ENCODE measurements at places on chromosomes 4 and X.

DNA sequence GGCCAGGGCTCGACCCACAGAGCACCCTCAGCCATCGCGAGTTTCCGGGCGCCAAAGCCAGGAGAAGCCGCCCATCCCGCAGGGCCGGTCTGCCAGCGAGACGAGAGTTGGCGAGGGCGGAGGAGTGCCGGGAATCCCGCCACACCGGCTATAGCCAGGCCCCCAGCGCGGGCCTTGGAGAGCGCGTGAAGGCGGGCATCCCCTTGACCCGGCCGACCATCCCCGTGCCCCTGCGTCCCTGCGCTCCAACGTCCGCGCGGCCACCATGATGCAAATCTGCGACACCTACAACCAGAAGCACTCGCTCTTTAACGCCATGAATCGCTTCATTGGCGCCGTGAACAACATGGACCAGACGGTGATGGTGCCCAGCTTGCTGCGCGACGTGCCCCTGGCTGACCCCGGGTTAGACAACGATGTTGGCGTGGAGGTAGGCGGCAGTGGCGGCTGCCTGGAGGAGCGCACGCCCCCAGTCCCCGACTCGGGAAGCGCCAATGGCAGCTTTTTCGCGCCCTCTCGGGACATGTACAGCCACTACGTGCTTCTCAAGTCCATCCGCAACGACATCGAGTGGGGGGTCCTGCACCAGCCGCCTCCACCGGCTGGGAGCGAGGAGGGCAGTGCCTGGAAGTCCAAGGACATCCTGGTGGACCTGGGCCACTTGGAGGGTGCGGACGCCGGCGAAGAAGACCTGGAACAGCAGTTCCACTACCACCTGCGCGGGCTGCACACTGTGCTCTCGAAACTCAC lies 3.6 kb downstream of the MID1IP1 start:
- DNase-seq, result no peak

DNA sequence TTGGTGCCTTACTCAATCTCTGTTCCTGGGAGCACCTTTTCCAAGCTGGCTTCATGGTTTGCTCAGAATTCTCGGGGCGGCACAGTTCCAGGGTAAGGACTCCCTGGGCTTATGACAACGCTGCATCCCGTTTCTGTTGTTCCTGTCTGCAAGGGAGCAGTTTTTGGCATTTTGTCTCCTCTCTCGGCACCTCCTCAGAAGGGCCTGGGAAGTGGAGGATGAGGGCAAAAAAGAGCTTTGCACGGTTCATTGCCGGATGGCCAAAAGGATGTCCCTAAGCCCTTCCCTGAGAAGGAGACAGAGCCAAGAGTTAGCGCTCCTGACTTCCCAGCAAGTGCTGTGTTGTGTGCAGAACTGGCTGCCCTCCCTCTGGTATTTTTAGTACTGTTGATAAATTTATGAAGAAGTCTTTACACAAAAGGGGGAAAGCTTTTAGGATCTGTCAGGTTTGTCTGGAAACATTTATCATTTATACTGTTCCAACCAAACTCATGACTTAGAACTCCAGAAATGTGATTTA lies 13.4 kb downstream of the SRD5A3 start:
- DNase-seq, result no peak

GRCh38 chr4:80189956-80190677 lies 7.2 kb upstream of the PRDM8 start:
- DNase-seq, result no peak

GRCh38 chrX:14039344-14039743 lies 9.7 kb upstream of the GEMIN8 start:
- DNase-seq, result no peak

GRCh38 chrX:48520976-48521352 lies 644 bp upstream of the EBP start:
- DNase-seq, result no peak

GRCh38 chr4:44422912-44423311 lies 25.7 kb downstream of the KCTD8 start:
- DNase-seq, result no peak

- DNase-seq, result no peak
Measured at GRCh38 chr4:6614701-6615230, 25.7 kb upstream of the MRFAP1 start.

DNA sequence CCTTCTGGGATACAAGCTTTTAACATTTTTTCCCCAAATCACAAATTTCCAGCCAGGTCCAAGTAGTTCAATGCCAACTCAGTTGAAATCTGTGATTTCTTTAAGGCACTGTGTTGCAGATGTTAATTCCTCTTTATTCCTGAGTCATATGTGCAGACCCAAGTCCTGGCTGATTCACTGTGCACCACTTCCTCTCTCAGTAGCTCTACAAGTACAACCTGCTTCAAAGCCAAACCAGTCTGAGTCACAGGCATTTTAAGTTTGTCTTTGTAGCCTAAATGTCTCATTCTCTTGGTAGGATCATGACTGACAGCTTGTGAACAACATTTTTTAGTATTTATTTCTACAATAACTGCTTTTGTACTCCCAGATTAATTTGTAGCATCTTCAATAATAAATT lies 165.6 kb upstream of the S100G start:
- DNase-seq, result peak; percentile 43

- DNase-seq, result no peak
Measured at GRCh38 chr4:4575284-4576211, 33.7 kb upstream of the STX18 start.

- DNase-seq, result no peak
Measured at GRCh38 chr4:158856852-158857251, 88.0 kb downstream of the FNIP2 start.

- DNase-seq, result no peak
Measured at GRCh38 chrX:68865300-68865699, 36.5 kb downstream of the EFNB1 start.

DNA sequence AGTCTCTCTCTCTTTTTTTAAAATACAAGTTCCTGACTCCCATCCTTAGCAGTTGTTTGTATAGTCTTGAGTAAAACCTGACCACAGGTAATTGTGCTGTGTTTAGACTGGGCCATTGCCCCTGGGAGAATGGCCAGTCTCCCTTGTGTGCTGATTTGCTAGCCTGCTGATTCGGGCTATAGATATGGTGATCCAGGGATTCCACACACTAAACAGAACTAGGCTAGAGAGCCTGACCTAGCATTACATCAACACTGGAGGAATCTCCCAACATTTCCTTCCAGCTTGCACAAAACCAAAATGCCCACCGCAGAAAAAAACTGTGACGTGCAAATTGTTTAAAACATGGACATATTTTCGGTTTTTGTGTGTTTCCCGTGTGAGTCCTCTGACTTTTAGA lies 5.1 kb downstream of the UPRT start:
- DNase-seq, result no peak

- DNase-seq, result no peak
Measured at GRCh38 chr4:184329235-184329634, 111.6 kb upstream of the ENPP6 start.

DNA sequence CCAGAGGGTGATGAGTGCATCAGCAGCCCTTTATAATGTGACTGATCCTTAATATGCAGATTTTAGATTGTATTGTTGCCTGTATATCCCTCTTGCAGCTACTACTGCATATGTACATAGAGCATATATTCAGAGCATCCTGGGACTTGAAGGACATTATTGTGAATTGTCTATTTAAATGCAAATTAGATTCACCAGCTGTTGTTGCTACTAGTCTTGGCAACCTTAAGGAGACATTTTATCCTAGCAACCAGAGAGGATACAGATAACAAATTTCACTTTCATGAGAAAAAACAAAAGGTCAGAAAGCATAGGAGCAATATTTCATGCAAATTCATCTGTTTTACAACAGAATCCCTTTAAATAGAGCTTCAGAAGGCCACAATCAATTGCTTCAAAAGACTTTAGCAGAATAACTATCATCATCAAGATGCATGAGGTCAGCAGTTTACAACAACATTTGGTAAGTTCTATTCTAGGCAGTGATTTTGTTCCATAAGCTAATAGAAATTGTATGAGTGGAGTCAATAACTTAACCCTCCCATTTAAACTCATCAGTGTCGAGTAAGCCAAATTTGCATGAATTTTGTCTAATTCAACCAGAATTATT lies 148.6 kb downstream of the GC start:
- DNase-seq, result no peak

DNA sequence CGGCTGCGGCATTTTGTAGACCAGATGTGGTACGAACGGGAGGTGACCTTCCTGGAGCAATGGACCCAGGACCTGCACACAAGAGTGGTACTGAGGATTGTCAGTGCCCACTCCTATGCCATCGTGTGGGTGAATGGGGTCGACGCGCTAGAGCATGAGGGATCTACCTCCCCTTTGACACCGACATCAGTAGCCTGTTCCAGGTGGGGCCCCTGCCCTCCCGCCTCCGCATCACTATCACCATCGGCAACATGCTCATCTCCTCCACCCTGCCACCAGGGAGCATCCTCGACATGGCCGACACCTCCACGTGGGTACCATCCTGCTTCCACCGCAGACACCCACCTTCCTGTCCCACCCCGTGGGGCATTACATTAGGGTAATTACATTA lies 46.2 kb downstream of the SMARCA5 start:
- DNase-seq, result no peak

DNA sequence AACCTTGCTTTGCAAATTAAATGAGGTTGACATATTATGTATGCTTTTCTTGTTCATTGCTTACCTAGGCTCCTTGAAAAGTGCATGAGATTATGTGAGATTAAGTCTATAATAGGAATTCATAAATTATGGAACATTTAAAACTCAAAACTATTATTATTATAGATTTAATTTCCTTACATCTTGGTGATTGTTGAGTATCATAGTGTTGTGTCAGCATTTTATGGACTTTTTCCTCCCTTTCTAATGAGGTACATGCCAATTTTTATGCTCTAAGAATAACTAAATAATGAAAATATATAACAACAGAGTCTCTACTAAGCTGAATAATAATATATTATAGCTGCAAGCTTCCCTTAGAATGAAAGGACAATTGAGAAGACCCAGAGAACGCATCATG lies 848.8 kb upstream of the AADAT start:
- DNase-seq, result no peak

- DNase-seq, result no peak
Measured at GRCh38 chrX:39206399-39207145, 405.3 kb downstream of the MID1IP1 start.

- DNase-seq, result no peak
Measured at GRCh38 chr4:6087669-6088341, 69.6 kb upstream of the C4orf50 start.

GRCh38 chrX:24482823-24483415 lies 17.8 kb downstream of the PDK3 start:
- no peak for DNase-seq

DNA sequence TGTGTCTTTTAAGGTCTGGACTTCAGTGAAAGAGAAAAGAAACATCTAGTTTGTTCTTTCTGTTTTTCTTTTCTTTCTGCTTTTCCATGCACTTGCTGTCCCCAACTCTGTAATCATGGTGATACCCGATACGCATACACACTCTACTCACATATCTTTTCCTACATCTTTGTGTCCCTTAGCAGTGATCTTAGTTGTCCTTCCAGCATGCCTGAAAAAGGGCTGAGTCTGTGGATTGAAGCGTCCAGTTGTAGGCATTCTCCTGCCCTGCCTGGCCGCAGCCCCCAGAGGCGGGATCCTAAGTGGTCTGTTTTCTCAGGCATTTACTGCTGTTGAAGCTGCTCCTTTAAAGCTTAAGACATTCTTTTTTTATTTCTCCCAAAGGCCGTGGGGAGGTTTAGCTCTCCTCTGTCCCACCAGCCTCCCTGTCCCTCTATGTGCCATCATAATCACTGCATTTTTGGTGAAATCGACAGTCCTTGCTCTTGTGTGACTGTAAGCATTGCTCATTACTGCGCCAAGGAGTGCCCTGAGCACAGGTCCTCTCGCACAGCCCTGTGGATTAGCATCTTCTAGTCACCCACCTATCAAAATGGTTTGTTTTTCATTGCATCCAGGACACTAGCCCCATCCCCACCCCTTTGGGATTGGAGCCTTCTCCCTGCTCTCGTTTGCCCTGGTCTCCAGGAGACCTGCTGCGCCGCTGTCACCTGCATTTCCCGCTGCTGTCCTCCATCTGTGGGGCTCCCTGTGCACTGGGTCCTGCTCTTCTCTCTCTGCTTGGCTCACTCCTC lies 4.4 kb downstream of the RGS12 start:
- DNase-seq, result no peak

GRCh38 chrX:63284659-63285058 lies 66.5 kb downstream of the SPIN4 start:
- no peak for DNase-seq

DNA sequence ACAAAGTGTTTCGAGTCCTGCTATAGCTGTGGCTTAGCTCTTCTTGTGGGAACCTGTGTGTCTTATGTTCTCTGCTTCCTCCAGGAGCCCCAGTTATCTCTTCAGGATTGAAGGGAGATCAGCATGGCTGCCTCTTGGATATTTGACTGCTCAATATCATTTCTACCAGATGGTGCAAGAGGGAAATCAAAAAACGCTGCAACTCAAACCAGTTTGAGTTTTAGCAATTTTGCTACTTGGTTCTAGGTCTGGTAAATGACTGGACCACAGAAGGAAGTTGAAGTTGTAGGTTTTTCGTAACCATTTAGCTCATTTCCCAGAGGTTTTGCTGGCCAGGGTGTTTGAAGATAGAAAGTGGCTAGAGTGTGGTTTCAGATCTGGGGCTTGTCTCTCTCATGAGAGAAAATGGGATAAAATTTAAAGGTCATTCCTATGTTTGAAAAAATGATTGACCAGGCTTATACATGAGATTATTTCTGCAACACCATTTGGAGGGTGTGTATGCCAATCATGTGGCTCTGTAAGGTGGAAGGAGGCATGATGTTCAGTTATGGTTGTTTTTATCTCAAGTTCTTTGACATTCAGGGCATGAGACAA lies 210.4 kb downstream of the SPRY1 start:
- DNase-seq, result no peak

DNA sequence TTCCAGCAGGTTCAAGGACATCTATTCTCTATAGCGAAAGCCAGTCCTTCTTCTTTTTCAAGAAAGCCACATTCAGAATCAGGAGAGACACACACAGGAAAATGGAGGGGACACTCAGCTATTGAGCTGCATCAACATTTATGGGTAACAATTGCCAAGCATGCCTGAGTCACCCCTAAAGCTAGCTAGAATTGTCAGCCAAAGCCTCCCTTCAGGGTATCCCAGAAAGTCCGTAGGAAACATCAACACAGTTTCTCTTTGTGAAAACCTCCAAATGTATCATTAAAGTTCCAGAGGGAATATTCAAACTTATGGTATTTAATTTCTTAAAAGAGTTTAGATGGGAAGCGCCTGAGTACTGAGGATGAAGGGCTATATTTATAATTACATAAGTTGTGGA lies 331.1 kb upstream of the SLC7A11 start:
- no peak for DNase-seq

- DNase-seq, result no peak
Measured at GRCh38 chr4:24322995-24323394, 261.4 kb downstream of the DHX15 start.
